ENCODE measurements at places on chromosomes 3 and 15. TPM values are rescaled to one million over a fixed set of nuclear protein-coding genes. Genes with fewer than 3 reads are reported as not detected.

GRCh38 chr15:81301385-81301784 lies 22.6 kb downstream of the STARD5 start:
- DNase-seq = no peak

GRCh38 chr3:50396502-50396901 lies 37.2 kb upstream of the TMEM115 start:
- DNase-seq = no peak

The PLCH1 gene
- 14.2 TPM for total RNA-seq

- DNase-seq = no peak
These were observed 45.9 kb downstream of the NIPA2 start for GRCh38 chr15:22884344-22884743.

DNA sequence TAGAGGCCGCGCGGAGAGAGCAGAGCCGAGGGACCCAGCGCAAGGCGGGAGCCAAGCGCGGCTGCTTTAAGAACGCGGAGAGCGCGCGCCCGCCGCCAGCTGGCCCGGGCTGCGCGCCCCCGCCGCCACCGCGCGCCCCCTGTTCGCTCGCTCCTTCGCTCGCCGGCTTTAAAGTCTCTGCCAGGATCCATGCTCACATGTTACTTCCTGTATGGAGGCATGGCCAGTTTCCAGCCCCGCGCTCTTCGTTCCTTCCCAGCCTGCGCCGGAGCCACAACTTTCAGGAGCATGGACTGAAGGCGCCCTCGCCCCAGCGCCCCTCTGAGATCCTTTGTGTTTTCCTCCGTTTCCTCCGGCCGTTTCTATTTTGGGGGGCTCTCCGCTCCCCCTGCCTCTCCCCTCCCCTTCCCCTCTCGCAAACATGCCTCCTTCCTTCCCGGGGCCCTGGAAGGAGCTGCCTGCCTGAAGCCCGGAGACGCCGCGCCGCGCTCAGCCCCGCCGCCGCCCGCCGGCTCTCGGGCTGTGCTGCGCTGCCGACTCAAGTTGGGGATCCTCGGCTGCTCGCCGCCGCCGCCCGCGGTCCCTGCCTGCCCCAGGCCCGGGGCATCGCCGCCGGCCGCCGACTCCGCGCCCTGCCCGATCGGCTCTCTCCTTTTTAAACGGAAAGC lies at the start of gene PTPRG:
Gene PTPRG, plus strand, starts transcription at position 198 of the 668 bp plus-strand sequence. CDS start 717 bp downstream, outside the sequence.
- DNase-seq = peak; percentile 71

GRCh38 chr3:101811875-101812274 lies 32.9 kb downstream of the NXPE3 start:
- DNase-seq = no peak

GRCh38 chr15:99669250-99669649 lies 64.0 kb downstream of the LYSMD4 start:
- no peak for DNase-seq

DNA sequence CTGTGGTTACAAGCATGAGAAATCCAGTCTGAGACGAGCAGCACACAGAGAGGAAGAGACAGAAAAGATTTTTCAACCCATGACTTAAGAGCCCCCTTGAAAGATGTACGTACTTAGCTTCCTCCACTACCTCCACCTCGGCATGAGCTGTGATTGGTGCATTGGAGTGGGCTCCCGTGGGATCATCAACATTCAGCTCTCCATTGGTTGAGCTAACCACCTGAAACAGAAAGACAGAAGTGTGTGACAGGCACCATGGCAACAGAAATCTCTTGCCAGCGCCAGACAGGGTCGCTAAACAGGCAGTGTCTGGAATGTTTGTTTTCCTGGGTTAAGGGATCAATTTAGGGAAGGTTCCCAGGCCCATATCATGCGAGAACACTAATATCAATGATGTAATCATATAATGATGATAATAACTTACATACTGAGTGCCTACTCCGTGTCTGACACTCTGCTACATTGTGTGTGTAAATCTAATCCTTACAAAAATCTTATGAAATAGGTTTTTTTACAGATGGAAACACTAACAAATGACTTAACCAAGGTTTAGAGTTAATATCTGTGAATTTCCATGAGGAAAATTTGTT lies 17.5 kb upstream of the PPIB start:
- no peak for DNase-seq

DNA sequence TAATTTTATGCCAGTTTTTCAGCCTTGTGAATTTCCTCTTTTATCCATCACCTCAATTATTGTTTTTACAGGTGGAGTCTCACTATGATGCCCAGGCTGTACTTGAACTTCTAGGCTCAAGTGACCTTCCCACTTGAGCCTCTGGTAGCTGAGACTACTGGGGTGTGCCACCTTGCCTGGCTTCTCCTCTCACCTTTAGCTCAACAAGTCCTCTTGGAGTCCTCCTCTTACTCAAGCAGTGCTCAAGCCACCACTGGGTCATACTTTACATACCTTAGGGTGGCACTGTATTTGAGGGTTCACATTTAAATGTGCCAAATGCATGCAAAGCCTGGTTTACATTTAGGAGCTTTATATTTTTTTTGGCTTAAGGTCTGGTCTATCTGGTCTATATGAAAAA lies 350.1 kb upstream of the MCTP2 start:
- no peak for DNase-seq
